ENCODE measurements at places on chromosomes 1 and 21. TPM values are rescaled to one million over a fixed set of nuclear protein-coding genes. Genes with fewer than 3 reads are reported as not detected.

FNDC10 gene
- 9.3 TPM for total RNA-seq

DNM3 gene
- total RNA-seq = 1.6 TPM

CCDC190 gene
- not detected for total RNA-seq

HSD3B2 gene
- total RNA-seq = not detected

RIPK4 gene
- not detected for total RNA-seq

BARHL2 gene
- not detected for total RNA-seq

Data from activated CD8-positive, alpha-beta T cell treated with anti-CD3 and anti-CD28 coated beads, Interleukin-2, amount 10 ng/mL, durations not matched to agents 7 days and 5 days (primary cell).